ENCODE measurements at places on chromosomes 11 and 22.

- DNase-seq, result no peak
Observed at GRCh38 chr22:30889996-30890480, 78.5 kb downstream of the MORC2 start.

DNA sequence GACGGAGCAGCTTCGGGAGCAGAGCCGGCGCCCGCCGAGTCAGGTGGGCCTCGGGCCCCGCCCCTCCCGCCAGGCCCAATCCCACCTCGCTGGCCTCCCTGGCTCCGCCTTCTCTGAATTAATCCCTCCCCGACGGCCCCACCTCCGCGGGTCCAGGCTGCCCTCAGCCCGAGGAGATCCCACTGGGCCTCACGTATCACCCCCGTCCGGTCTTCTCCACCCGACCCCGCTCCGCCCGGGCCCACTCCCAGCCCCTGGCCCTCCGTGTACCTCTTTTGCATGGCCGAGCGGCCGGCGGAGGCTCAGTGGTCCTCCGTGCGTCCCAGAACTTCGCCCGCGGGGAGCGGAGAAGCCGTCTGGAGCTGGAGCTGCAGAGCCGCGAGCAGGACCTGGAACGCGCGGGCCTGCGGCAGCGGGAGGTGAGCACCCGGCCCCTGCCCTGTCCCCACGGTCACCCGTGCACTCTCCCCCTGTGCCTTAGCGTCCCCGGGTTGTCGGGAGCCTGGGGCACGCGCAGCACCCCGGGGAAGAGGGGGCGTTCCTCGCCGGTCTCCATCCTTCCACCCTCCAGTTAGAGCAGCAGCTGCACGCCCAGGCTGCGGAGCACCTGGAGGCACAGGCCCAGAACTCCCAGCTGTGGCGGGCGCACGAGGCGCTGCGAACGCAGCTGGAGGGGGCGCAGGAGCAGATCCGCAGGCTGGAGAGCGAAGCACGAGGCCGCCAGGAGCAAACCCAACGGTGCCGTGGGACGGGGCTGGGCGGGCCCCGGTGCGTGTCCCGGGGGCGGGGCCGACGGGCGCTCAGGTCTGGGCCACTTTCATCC, 2.2 kb upstream of the CD151 start:
- DNase-seq, result no peak

DNA sequence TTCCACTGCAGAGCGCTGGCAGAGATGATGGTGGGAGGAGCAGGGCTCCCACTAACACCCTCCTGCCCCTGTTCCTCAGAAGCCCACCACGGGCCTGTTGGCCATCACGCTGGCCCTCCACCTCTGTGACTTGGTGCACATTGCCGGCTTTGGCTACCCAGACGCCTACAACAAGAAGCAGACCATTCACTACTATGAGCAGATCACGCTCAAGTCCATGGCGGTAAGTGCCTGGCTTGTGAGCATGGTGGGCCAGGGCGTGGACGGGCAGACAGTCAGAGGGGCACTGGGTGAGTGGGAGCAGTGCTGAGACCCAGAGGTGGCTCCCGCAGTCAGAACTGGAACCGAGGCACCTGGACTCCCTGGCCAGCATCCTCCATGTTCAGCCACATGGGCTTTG, 57.9 kb downstream of the ST3GAL4 start:
- no peak for DNase-seq

GRCh38 chr22:40919446-40919845, 31.7 kb upstream of the RBX1 start:
- DNase-seq, result no peak

- no peak for DNase-seq
Observed at GRCh38 chr11:12397931-12398334, 20.6 kb downstream of the PARVA start.

GRCh38 chr11:26227883-26228502, 103.9 kb upstream of the ANO3 start:
- DNase-seq, result no peak

Data from osteocyte (in vitro differentiated cells).